ENCODE measurements at places on chromosomes 7 and 10. TPM values are rescaled to one million over a fixed set of nuclear protein-coding genes. Genes with fewer than 3 reads are reported as not detected.

Gene THNSL1
- 0.03 TPM for polyA plus RNA-seq

Gene TMEM236
- not detected for polyA plus RNA-seq

Gene MMP21
- polyA plus RNA-seq, result not detected

Gene MOGAT3
- polyA plus RNA-seq, result not detected

Gene CPA5
- not detected for polyA plus RNA-seq

Gene DBF4
- polyA plus RNA-seq, result 0.83 TPM

All from CD14-positive monocyte (primary cell).